ENCODE measurements at places on chromosomes 2 and 18. TPM values are rescaled to one million over a fixed set of nuclear protein-coding genes. Genes with fewer than 3 reads are reported as not detected.

DNA sequence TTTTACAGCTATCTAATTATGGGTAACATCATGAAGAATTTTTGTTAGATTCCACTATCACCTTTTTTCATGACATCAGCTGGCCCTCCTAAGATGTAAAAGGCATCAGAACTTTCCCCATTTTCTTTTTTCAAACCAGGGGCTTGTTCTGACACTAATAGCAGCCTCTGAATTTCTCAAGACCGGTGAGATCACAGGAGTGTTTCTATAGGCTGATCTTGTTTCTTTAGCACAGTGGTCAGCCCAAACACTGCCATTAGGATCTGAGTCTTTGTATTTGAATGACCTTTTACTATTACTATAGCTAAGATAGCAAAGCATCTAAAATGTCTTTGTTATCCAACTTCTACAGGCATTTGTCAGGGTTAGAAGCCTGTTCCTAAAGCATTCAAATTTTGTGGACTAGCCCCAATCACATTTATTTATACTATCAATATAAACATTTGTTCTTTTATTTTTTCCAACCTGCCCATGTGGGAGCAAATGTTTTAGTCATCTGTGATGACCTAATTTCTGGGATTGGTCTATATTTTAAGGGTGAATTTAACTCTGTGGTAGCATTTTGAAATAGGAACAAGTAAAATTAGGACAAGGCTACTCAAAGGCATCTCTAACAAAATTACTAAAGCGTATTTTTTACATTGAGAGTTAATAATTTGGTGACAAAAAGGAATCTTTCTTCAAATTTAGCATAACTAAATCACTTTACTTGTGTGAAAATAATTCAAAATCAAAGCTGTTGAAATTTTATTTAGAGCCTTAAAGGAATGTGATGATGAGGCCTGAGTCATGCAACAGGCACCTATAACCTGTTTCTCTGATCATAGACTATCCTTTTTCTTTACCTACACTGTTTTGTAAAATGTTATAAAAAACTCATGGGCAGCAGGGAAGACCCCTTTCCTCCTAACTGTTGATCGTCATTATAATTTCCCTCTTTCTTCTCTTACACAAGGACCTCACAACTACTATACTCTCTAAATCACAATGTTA lies 39.3 kb downstream of the ZAP70 start:
- no peak for DNase-seq

DNA sequence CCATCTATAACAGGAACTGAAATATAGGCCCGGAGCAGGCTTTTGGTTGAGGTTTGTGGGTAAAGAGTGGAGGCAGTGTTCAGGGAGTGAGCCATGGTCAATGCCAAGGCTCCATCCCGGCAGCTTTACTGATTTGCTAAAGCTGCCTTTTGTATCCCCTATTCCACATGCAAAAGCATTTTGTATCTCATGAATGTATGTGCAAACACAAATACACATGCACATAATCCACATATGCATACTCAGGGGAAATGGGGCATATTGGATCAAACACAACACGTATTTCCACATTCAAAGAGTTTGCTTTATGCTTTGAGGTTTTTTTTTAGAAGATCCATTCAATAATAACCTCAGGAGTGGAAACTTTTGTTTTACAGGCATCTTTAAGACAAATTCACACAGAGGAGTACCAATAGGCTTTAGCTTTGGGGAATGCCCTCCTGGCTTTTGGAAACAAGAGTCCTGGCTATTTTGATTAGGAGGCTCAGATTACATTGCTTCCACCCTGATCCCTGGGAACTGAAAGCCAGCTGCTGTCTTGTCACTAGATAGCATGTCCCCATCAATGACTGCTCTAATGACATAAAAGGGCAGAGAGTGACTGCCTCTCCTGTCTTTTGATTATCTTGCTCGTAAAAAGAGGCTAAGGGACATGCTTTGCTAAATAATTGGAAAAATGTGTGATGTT lies 263.2 kb downstream of the EN1 start:
- no peak for DNase-seq

- DNase-seq: no peak
These were observed 160.2 kb downstream of the MYT1L start for GRCh38 chr2:2170861-2171260.

GRCh38 chr18:65788373-65788772 lies 37.6 kb downstream of the CDH7 start:
- DNase-seq: no peak

Gene LAMA1
- total RNA-seq: 2.8 TPM

GRCh38 chr2:8255448-8255800 lies 426.4 kb upstream of the ID2 start:
- no peak for DNase-seq

- no peak for DNase-seq
These were observed 6.7 kb downstream of the PPP1R7 start for GRCh38 chr2:241156971-241157441.

Gene IL36B
- total RNA-seq: not detected

- peak; percentile 73 for DNase-seq
These were observed 540.1 kb upstream of the ID2 start for GRCh38 chr2:8141780-8142179.

Gene ST8SIA5
- total RNA-seq: 0.09 TPM

- DNase-seq: peak; percentile 78
These were observed at the start of gene MGAT4A for GRCh38 chr2:98731041-98731893. MGAT4A (minus strand) TSS chr2:98731132; CDS start chr2:98726332, 4,800 bp downstream.

DNA sequence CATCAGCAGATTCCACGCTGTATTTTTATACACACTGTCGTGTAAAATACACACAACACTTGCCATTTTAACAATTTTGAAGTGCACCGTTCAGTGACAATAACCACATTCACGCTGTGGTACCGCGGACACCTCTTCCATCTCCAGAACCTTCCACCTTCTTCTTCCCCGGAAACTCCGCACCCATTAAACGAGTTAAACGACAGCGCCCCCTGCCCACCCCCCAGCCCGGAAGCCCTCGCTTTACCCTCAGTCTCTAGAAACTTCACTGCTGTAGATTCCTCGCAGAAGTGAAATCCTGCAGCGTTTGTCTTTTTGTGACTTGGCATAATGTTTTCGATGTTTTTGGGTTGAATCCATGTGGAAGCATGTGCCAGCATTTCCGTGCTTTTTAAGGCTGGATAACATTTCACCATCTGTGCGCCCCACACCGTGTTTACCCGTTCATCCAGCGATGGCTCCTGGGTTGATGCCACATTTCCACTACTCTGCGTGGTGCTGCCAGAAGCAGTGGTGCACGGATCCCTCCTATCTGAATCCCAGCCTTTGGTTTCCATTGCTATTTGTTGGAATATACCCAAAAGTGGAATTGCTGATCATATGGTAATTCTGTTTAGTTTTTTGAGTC lies 32.0 kb upstream of the TMEM18 start:
- peak; percentile 47 for DNase-seq

DNA sequence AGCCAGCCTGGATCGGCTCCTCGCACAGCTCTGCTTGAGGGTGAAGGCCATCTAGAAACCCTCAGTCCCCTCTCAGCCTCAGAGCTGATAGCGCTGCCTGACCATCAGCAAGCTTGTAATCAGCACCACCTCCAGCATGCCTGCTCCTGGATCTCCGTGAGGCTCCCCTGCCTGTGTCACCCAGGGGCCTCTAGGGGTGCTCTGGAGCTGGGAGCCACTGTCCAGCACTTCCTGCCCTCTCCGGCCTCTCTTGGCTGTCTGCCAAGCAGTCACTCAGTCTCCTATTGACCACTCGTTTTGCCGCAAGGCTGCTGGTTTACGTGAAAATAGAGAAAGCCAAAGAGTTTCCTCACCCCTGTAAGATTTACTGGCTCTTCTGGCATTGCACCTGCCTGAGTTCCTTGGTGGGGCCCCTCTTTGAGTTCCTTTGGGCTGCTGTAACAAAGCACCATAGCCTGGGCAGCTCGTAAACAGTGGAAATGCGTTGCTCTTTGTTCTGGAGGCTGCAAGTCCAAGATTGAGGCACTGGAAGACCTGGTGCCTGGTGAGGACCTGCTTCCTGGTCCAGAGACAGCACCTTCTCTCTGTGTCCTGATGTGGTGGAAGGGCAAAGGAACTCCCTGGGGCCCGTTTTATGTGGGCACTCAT lies 17.9 kb downstream of the CAPN10 start:
- DNase-seq: peak; percentile 52

Gene KATNAL2
- total RNA-seq: 8.0 TPM

Gene GPR35
- total RNA-seq: 4.4 TPM

Gene GKN1
- not detected for total RNA-seq

Gene CREG2
- not detected for total RNA-seq

DNA sequence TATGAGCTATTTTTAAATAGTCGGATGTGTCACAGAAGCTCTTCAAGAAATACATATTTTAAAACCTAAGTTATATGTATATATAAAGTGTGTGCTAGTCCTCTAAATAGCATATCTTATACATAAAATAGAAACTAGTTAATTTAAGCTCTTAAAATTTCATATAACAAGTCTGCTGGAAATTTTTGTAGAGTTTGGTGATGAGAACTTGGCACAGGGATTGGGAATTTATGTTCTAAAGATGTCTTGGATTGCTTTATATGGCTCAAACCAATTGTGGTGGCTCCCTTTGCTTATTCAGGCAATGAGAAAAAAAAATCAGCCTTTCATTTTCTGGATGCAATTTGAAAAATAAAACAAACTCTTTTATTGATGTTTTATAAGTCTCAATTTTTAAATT lies 142.8 kb upstream of the KCNJ3 start:
- no peak for DNase-seq

DNA sequence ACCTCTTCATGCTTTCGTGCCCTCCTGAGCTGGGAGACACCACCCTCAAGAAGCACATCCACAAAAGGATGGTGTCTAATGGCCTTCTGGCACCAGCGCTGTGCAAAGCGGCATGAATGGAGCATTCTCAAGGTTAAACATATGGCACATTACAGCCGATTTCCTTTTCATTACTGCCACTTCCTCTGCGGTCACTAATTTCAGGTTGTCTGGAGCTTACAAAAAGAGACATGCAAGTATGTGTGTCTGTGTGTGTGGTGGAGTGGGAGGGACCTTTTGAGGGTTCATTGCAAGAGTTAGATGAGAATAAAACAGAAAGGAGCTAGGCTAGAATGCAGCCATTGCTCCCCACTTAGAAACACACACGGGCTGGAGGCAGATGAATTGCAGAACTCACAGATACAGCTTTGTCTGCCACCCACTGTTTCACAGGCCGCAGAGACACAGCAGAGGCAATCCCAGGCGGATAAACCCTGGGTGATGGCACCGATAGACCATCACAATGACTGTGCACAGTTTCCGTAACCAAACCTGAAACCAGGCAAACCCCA lies 76.0 kb downstream of the TGIF1 start:
- DNase-seq: no peak

DNA sequence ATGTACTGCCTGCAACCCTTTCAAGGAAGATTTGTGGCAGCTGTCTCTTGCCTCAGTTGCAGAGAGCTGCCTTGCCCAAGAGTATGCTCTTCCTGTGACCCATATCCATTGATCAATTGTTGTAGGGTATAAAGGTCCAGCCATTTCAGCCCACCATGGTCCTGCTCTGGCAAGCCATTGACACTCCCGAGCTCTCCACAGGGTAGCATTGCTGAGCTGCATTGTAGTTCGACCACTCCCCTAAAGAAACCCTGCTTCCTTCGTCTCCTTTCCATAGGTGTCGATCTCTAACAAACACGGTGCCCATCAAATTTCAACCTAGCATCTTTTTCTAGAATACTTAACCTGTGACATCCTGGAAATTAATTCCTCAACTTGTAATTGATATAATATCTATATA lies 104.9 kb upstream of the NDUFV2 start:
- no peak for DNase-seq

Gene SGPP2
- 39.5 TPM for total RNA-seq

DNA sequence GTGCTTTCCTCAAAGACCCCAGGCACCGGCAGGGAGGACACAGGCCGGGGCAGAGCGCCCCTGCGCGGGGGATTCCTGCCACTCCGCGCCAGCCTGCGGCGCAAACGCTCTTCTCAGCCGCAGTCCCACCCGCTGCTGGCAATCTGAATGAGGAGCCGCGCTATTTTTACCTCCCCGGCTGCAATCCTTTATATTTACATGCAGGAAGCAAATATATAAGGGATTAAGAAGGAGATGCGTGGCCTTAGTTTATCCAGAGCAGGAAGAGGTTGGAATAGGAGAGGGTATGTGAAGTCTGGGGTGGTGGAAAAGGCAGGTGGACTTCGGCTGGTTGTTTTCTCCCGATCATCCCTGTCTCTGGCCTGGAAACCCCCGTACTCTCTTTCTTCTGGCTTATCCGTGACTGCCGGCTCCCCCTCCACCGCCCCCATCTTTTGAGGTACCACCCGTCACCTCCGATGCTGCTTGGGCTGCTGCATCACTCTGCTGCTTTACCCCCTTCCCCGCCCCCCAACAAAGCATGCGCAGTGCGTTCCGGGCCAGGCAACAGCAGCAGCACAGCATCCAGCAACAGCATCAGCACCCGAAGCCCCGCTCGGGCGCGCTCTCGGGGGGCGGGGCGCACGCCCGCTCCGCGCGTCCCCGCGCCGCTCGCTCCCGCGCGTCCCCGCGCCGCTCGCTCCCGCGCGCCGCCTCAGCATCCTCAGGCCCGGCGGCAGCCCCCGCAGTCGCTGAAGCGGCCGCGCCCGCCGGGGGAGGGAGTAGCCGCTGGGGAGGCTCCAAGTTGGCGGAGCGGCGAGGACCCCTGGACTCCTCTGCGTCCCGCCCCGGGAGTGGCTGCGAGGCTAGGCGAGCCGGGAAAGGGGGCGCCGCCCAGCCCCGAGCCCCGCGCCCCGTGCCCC lies at the start of gene ADAM23:
TSS of gene ADAM23 (plus strand) at position 700 of the 902 bp plus-strand sequence. CDS start 335 bp downstream, outside the sequence.
- peak; percentile 82 for DNase-seq

DNA sequence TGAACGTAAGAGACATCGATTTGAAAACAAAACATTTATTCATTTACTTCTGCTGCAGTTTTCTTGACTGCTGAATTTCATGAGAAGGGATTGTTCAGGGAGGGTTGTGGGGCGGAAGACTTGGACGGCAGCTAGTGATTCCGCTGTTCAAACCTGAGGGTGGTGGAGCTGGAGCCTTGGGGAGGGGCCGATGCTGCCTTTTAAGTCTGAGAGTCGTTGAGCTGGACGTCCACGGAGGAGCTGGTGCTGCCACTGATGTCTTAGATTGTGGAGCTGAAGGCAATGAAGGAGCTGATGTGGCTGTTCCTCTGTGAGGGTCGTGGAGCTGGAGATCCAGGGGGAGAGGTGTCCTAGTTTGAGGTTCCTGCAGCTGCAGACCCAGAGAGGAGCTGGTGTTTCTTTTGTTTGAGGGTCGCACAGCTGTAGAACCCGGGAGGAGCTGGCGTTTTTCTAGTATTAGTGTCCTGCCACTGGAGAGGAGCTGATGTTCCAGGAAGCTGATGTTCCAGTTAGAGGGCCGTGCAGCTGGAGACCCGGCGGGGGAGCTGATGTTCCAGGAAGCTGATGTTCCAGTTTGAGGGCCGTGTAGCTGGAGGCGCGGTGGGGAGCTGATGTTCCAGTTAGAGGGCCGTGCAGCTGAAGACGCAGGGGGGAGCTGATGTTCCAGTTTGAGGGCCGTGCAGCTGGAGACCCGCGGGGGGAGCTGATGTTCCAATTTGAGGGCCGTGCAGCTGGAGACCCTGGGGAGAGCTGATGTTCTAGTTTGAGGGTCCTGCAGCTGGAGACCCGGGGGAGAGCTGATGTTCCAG lies 150.9 kb downstream of the RTP5 start:
- no peak for DNase-seq
